Subcutaneous adipose tissue (tissue), 4 donors: ENCODE measurements at places on chromosomes 2 and 18. TPM values are rescaled to one million over a fixed set of nuclear protein-coding genes. Genes with fewer than 3 reads are reported as not detected.

VWA3B gene
- not detected for total RNA-seq

STARD6 gene
- total RNA-seq = not detected

LAMA3 gene
- 23.8 TPM for total RNA-seq

DSC3 gene
- total RNA-seq = 1.1 TPM

SLC9A2 gene
- total RNA-seq = under 0.01 TPM

RSAD2 gene
- 6.3 TPM for total RNA-seq

CCDC68 gene
- 11.9 TPM for total RNA-seq

ABCB11 gene
- 14.1 TPM for total RNA-seq

ALPI gene
- not detected for total RNA-seq

OSR1 gene
- total RNA-seq = 12.1 TPM

CKAP2L gene
- total RNA-seq = not detected

SERPINB3 gene
- total RNA-seq = not detected

IL1RL1 gene
- total RNA-seq = 15.8 TPM

DUSP11 gene
- total RNA-seq = 31.0 TPM

ADRA2B gene
- 0.33 TPM for total RNA-seq

UGT1A8 gene
- total RNA-seq = not detected

GALNT5 gene
- total RNA-seq = under 0.01 TPM

OTOF gene
- 0.16 TPM for total RNA-seq

MYL12B gene
- 263 TPM for total RNA-seq

CDH2 gene
- not detected for total RNA-seq

FOXD4L1 gene
- 0.17 TPM for total RNA-seq

LRP1B gene
- 16.2 TPM for total RNA-seq

LYPD6 gene
- total RNA-seq = under 0.01 TPM

DCDC2C gene
- total RNA-seq = not detected

NEU4 gene
- total RNA-seq = 0.75 TPM

FTCDNL1 gene
- total RNA-seq = 2.2 TPM

DQX1 gene
- not detected for total RNA-seq

TEKT4 gene
- not detected for total RNA-seq

CHST9 gene
- not detected for total RNA-seq

DSC2 gene
- 10.6 TPM for total RNA-seq

PDE11A gene
- total RNA-seq = 1.2 TPM

CNNM3 gene
- total RNA-seq = 4.4 TPM

MAIP1 gene
- 23.2 TPM for total RNA-seq

ST8SIA3 gene
- total RNA-seq = not detected
